Stimulated activated CD8-positive, alpha-beta memory T cell treated with anti-CD3 and anti-CD28 coated beads, Interleukin-4, amount 100 ng/mL, for 4 hours (primary cell): ENCODE measurements at places on chromosomes 1 and 21.

GRCh38 chr1:177130451-177130945 is 34.0 kb downstream of the ASTN1 start:
- DNase-seq: no peak

- no peak for DNase-seq
Measured at GRCh38 chr1:115166531-115167091, 77.3 kb upstream of the TSPAN2 start.

GRCh38 chr21:32765058-32765457 is 6.5 kb downstream of the PAXBP1 start:
- no peak for DNase-seq

DNA sequence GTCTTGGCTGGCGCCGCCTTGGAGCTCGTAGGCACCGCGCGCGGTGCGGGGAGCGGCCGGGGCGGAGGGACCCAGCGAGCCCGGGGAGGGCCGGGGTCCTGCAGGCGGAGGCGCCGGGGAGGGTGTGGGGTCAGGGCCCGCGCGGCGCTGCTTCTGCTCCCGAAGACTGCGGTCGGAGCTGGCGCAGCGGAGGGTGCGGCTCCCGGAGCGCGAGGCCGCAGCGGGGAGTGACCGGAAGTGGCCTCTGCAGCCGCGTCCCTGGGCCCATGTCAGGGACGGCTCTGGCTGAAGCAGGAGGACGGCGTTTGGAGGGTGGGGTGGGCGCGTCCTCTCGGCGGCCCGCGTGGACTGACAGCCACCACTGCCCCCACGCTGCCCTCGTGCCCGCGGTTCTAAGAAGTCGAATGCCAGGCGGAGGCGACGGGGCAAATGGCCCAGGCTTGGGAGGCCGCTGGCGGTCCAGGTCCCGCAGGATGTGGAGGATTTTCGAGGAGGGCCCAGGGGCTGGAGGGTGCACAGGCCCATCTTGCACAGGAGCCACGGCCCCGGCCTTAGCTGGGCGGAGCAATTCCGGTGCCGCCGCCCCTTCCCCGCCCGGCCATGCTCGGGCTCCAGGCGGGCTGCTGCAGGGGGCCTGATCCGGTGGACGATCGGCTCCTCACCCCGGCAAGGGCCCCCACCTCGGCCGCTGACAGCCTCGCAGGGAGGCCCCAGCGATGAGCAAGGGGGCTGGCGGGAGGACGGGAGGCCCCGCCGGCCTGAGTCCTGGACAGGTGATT is 7.7 kb upstream of the ZNF669 start:
- DNase-seq: no peak

DNA sequence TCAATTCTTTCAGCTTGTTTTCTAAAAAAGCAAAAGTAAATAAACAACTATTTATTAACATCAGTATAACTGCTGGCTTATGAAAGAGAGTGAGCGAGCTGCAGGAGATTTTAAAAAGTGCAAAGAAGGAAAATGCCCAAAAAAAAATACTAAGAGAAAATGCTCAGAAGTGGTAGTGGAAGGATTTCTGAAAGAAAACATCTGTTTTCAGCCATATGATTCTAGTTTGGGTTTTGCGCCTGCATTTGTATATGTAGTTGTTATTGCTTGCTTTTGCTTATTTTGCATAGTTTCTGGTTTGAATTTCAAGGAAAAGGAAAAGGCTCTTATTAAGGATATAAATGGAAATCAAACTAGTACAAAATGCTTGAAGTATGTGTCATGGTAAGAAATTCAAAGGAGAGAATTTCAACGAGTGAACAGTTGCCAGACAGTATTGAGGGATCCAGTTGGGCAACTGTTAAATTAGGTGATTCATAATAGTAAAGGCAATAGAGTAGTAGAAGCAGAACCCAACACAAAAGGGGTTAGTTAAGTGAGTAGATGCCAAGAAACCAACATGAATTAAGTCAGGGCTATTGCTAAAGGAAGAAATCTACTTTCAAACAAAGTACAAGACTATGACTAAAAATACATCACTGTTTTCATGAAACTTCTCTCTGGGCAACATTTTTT is 1.2 kb downstream of the GBP5 start:
- no peak for DNase-seq

DNA sequence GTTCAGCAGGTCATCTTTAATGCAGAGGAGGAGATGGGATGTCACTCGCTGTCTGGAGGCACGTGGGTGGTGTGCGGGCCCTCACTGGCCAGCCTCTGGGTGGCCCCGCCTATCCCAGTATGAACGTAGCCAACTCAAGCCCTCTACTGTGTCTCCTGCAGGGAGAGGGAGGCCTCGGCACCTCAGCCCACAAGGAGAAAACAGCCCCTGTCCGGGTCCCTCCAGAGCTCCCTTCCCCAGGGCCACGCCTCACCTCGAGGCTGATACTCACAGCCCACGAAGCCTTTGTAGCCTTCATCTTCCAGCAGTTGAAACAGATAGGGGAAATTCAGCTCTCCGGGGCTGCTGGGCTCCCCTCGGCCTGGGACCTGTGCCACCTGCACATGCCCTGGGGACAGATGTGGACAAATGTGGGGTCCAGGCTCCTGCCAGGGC is 2.6 kb downstream of the HYI start:
- DNase-seq: no peak

GRCh38 chr1:111833334-111833733 is 77.6 kb downstream of the DDX20 start:
- DNase-seq: no peak

DNA sequence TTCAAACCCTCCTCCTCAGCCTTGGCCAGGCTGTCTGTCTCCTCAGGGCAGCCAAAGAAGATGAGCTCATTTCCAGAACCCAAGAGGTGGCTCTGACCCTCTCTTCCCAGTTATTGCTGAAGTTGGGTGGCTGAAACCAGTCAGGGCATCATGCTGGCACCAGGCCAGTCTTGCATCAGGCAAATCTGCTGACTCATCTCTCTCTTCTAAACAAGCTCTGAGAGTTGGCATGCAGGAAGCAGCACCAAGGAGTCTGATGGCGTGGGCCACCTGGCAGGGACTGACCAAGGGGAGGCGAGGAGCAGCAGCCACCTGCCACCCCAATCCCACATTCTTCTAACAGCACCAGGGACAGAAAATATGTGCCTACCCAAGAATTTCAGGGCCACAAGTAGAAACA is 104.8 kb upstream of the ATP1A1 start:
- no peak for DNase-seq

DNA sequence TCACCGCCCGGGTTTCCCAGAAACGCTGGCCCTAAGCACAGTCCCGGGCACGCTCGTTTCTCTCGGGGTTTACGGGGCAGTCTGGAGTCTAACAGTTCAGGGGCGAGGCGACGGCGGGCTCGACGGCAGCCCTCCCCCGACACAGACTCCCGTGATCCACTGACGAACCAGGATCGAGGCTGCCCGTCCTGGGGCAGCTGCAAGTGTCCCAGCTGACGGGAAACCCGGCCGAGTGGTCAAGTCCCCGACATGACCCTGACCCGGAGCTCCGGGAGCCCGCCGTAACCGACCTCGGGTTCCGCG is 494 bp downstream of the UBE2J2 start:
- DNase-seq: no peak

DNA sequence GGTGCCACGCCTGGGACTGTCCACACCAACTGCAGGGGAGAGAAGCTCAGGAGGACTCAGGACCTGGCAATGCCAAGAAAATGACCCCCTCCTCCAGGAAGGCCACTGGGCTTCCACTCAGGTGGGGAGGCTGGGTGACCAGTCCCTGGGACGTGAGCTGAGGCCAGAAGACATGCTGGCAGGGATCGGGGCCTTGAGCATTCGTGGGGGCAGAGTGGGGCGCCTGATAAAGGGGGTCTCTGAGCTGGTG is 15.3 kb upstream of the COL6A2 start:
- no peak for DNase-seq

DNA sequence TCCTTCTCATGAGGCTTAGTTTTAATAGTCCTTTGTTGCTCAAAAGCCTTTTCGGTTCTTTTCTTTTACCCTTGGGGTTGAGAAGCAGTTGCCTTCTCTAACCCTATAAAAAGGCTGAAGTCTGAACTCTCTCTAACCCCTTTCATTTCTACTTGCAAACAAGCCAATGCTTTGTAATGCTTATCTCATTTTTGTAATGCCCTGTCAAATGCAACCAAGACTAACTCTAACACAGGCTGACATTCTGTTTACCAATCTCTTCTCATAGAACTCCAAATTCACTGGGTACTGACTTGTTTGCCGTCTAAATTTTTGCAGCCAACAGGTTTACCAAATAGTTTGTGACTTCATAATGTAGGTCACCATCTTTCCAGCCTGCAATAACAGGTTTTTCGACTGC is 233.9 kb upstream of the SNX7 start:
- DNase-seq: no peak

GRCh38 chr1:175137369-175137768 is 55.2 kb downstream of the KIAA0040 start:
- DNase-seq: no peak

- no peak for DNase-seq
Measured at GRCh38 chr21:44506279-44507255, 33.4 kb downstream of the KRTAP10-1 start.

DNA sequence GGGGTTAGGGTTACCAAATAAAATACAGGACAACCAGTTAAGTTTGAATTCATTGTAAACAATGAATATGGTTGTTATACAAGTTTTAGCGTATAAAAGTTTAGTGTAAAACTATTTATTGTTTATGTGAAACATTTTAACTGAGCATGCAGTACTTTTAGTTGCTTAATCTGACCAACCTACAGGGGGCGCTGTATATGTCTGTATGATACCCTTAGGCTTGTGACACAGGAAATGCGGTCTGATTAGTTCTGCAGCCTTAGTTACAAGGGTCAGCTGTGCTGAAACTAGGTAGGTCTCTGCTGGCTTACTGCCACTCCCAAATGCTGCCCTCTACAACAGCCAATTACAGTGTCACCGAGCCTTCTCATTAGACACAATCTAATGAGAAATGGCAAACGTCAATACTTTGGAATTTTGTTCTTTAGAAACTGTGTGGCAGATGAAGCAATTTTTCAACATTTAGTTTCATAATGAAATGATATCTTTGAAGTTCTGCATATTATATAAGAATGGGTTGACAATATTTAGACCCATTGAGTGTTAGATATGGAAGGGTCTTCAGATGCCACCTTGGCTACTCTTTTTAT is 56.2 kb downstream of the NTNG1 start:
- no peak for DNase-seq

DNA sequence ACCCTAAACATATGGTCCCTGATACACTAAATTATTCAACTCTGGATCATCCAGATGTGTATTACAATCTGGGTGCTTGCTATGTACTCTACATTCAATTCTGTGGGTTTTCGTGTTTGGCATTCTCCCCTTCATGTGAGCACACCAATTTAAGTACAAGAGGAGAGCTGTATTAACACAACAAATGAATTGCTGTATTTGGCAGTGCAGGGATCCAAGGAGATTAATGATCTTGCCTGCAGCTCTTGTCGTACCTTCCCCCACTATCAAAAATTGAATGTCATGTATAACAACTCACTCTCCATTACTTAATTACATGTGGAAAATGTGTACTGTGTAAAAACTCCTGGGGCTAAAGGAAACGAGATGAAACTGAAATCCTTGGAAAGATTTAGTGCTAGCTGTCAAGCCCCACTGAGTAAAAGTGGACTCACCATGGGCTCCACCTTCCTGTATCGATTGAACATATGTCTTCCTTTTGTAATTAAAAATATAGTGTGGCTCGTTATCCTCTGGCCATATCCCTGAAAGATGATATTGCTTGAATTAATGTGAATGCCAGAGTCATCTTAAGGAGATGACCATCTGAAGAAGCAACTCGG is 172.2 kb upstream of the L1TD1 start:
- no peak for DNase-seq

GRCh38 chr1:119866451-119866850 is 29.9 kb downstream of the ADAM30 start:
- no peak for DNase-seq

DNA sequence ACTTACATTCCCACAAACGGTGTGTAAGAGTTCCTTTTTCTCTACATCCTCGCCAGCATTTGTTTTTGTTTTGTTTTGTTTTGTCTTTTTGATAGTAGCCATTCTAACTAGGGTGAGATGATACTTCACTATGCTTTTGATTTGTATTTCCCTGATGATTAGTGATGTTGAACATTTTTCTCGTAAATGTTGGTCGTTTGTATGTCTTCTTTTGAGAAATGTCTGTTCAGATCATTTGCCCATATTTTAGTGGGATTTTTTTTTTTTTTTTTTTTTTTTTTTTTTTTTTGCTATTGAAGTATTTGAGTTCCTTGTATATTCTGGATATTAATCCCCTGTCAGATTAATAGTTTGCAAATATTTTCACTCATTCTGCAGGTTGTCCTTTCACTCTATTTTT is 19.2 kb upstream of the GPR161 start:
- DNase-seq: no peak
